Retinal pigment epithelial cell (primary cell): ENCODE measurements at places on chromosomes 11 and 22.

DNA sequence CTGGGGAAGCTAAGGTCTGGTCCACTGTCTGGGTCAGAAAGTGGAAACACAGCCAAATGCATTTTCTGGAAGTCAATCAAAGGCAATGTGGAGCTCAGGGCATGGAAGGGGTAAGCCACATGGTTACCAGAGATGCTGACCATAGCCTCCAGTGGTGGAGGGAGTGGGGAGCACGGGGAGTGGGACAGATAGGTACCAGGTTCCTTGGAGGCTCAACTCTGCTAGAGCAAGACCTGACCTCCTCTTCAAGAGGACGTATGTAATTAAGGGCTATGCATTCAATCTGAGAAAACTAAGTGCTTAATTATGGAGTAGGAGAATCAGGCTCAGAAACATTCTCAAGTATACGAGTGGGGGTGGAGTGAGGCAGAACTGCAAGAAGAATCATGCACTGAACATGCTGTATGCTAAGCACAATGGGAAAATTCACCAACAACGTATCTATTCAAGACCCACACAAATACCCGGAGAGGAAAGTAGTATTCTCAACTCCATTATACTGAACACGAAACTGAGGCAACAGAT, 65.2 kb upstream of the PHOX2A start:
- DNase-seq = no peak

GRCh38 chr11:133222425-133223330, 309.6 kb downstream of the OPCML start:
- no peak for DNase-seq

DNA sequence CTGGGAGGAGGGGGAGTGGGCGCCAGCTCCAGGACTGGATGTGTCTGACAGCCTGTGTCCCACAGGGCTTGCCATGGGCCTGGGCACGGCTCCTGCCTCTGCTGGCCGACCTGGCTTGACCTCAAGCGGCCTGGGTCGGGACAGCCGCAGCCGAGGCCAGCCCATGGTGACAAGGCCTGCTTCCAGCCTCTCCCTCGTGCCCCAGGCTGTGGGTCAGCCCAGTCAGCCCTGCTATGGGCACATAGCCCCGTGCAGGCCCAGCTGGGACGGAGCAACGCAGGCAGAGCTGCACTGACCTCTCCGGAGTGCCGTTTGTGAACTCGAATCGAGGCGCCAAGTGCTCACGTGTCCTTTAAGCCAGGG, 17.9 kb downstream of the OSBPL5 start:
- no peak for DNase-seq

DNA sequence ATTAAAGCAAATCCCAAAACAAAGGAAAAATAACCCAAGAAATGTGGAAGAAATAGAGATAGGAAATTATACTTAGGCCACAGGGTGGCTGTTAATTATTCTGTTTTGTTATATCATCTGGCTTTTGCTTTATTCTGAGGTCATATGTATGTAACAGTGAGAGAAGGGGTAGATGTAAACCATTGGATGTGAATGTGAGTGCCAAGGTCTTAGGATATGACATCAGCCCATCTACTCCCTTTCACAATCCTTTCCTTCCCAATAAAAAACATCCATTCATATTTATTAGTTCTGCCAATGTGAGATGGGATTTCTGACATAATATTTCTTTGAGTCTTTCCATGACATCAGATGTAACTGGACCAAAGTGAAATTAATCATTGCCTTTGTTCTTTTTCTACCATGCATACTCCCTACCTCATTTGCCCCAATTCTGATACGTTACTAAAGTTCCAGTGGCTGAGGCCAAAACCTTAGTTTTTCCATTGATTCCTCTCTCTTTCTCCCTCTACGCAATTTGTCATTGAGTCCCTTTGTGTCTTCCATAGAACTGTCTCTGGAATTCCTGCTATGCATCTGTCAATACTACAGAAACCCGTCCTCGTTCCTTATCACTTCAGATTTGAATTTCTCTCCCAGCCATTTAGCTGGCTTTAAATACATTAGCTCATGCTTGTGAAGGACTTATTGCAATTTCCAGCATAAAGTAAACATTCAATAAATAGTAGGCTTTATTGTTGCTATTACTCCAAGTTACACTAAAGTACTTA, 170.3 kb downstream of the ARHGAP42 start:
- DNase-seq = no peak

- DNase-seq = no peak
Observed at GRCh38 chr11:130070846-130071200, 1.1 kb downstream of the APLP2 start.

GRCh38 chr11:133922078-133922870, 34.5 kb downstream of the IGSF9B start:
- DNase-seq = no peak

- DNase-seq = no peak
Observed at GRCh38 chr11:83037877-83038276, 33.8 kb downstream of the RAB30 start.
